ENCODE measurements at places on chromosomes 4 and X.
A peak's percentile ranks its signal among the peaks of the same experiment; 100 is the strongest.

GRCh38 chr4:26407476-26407875 is 82.8 kb downstream of the CCKAR start:
- DNase-seq, result no peak

DNA sequence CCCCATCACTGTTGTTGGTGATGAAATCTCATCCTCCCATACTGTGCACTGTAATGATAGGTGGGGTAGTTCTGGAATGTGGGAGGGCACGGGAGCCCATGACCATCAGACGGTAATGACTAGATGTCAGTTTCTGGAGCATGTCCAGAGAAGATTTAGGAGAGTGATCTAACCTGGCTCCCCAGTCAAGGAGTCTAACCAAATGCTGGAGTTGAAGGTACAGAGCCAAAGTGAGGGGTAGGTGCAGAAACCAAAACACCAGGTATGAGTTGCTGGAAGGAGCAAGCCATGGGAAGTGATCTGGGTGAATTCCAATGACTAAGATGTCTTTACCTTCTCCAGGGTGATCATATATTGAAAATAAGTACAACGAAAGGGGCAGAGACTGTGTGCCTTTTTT is 296.9 kb downstream of the INPP4B start:
- no peak for DNase-seq

DNA sequence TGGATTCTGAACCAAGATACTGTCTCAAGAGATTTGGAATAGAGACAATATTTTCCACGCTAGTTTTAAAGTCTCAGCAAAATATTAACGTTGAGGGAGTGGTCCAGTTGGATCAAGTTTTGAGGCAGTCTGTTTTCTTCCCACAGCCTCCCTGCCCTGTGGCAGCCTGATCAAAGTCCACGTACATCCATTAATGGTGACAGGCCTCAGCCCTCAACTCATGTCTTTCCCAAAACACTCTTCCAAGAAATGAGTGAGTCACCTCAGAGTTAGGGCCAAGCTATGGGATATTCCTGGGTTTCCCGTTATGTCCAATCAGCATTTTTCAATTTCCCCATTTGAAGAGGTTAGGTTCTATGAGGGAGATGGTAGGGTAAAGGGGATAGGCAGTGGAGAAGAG is 28.5 kb downstream of the EGFL6 start:
- peak; percentile 30 for DNase-seq

GRCh38 chrX:154084449-154085300 is 12.8 kb downstream of the MECP2 start:
- no peak for DNase-seq

DNA sequence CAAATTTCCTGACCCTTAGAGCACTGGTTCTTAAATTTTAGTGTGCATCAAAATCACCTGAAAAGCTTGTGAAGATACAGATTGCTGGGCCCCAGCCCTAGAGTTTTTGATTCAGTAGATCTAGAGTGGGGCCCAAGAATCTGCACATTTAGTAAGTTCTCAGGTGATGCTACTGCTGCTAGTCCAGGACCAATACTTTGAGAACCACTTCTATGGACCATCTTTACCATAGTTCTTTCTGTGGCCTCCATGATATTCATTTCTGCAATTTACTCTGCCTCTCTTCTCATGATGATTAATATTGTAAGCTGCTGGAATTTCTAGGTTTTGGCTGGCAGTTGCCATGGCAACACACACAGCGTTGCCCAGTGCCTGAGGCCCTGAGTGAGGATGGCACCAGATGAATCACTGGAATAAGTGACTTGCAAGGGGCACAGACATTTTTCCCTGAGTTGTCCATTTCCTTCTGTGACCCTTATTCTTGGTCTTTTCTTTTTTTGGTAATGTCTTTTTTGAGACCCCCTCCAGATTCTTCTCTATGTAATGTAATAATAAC is 83.6 kb downstream of the PPP1R2C start:
- DNase-seq, result peak; percentile 29

DNA sequence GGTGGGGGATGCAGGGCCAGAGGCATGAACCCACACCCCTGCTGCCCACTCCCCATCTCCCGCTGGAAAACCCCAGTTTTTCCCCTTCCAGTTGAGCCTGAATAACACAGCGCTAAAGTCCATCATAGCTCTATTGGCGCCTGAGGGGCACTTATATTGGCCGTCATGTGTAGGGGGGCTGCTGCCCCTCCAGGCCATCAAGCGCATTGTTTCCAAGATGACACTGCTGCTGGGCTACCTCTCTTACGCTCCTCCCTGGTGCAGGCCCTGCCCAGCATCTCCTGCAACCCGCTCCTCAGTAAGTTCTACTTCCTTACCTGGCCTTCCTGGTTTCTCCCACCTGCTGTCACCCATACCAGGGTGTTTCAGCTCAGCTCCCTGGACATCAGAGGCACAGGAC is 205.0 kb upstream of the RPL34 start:
- no peak for DNase-seq

- peak; percentile 54 for DNase-seq
These were observed 57.8 kb upstream of the XAGE1B start for GRCh38 chrX:52574416-52575275.

DNA sequence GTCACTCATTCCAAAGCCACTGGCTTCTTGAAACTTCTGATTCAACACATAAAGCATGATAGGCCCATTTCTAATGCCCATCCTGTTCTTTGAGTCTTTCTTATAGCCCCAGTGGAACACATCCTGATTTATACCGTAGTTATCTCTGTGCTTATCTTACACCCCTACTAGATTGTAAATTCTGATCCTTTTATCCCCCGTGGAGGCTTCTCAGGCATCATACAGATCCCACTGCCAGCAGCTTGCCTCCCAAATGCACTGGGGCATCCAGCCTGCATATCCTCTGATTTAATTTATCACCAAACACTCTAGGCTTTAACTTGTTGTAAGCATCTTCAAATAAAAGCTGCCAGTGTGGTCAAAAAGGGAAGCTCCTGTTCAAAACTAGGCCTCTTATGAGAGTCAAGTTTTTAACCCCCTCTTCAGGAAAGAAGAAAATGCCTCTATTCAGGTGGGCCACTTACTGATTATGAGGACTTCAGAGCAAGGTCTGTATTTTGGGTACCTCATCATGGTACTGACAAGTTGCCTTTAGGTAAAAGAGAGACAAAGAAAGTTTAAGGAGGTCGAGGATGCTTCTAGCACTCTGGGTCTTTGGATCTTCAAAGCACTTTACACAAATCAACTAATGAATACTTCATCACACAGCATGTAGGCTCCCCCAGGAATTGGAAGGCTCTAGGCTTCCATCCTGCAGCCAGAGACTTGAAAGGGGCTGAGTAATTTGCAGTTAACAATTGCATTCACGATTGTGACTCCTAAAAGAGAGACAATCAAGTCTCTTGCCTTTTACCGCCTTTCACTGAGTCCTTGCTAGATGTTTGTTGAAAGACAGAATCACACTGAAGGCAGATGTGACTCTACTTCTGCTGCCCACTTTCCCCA is 95.8 kb upstream of the LDB2 start:
- DNase-seq, result no peak

DNA sequence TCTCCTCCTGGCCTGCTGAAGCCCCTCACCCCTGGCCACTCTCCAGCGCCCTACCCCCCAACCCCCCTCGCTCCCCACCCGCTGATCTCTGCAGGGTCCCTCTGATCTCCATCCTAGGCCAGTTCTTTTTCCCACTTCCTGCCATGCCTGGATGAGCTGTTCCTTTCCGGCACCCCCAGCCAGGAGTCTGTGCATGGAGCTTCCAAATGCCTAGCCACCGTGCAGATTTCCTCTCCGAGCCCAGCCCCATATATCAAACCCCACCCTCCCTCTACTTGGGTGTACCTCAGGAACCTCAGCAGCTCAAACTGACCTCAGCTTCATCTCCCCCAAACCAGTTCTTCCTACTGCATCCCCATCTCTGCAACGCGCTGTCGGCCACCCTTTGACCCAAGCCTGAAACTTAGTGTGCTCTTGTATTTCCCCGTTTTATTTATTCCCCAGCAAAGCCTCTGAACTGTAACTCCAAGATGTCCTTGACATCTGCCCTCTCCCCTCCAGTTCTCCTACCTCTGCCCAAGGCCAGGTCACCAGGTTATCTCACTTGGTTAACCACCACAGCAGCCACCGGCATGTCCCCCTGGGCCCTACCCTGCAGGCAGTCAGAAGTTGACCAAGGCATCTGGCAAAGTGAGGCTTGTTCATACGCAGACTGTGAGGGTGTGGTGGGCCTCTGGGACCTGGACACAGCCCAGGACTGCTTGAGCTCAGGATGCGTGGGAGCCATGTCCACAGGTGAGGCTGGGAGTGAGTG is 194.9 kb upstream of the PSAPL1 start:
- DNase-seq, result no peak

DNA sequence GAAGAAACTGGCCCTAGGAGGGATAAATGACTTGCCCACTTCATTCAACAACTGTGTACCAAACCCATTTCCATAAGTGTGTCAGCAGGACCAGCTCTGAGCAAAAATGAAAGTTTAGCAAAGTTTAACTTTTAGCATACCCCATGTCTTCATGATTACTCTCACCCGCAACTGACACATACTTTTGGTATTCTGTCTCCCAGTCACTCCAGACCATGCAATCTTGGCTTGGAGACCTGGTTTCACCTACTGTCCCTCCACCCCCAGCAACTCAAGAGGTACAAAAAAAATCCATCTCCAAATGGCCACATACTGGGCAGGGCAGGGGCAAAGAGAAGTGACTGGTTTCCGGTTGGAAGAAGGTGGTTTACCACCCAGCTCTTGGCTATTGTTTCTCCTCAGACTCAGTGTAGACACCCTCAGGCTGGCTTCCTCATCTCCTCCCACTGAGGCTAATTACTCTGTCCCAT is 79.8 kb downstream of the RLIM start:
- DNase-seq, result peak; percentile 52

DNA sequence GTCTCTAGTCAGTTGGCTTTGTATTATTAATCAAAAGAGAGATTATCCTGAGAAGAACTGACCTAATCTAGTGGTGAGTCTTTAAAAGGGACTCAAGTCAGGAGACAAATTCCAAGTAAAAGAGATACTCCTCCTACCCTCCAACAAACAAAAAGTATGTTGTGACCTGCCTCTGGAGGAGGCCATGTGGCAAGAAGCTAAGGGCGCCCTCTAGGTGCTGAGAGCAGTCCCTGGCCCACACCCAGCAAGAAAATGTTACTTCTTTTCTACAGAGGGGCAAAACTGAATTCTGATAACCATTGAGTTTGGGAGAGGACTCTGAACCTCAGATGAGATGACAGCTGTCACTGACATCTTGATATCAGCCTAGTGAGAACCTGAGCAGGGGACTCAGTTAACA is 953.6 kb upstream of the AGA start:
- DNase-seq, result no peak

DNA sequence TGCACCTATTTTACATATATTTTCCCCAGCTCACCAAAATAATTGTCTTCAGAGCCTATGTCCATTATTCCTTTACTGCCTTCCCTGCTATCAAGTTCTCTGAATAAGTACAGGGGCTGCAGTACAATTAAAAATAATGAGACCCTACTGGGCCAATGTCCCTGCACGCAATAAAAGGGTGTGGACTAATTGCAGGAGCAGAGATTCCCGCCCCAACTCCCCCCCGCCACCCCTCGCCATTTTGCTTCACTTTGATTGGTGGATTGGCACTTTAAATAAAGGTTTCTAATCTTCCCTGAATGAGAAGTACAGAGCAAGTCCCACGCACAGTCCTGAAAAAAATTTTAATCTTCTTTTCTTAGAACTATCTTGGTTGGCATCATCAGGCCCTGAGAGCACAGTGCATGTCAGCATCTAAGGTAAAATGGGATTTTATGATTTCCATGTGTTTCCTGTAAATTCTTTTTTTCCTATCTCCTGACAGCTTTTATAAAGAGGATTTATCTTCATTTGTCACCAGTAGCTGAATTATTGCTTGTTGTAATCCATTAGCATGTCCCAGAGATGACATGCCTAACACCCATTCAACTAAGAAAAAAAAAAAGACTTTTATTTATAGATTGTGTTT is at the start of gene AMBN:
AMBN (plus strand) TSS at position 302 of the 628 bp plus-strand sequence; CDS start at position 405, 103 bp downstream.
- DNase-seq, result no peak

GRCh38 chr4:26748811-26749210 is 111.8 kb upstream of the STIM2 start:
- DNase-seq, result no peak

- peak; percentile 15 for DNase-seq
These were observed 408 bp downstream of the TMEM33 start for GRCh38 chr4:41935652-41936021.

DNA sequence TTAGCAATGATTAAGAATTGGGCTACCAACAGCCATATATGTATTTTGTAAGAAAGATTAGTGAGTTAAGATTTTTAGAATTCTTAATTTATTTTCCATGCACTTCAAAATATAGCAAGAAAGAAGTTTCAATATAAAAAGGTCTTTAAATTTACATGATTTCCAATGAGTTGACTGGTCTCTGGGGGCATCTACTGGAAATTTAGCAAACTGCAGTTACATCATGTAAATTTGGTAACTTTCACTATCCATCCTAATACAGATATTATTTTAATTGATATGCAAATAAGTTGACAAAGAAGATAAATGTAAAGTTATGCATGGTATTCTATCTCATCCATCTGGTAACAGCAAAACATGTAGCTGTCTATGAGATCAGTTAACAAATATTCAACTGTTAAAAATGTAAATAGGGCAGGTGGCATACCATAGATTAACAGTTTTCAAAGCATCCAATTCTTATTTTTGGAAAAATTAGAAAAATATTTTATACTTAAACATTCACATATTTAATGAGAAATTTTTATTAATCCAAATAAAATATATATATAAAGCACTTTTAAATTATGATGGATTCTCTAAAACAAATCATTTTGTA is 29.1 kb downstream of the TTC29 start:
- peak; percentile 30 for DNase-seq

- no peak for DNase-seq
These were observed 68.6 kb downstream of the ADGRG4 start for GRCh38 chrX:136369377-136369776.

GRCh38 chr4:101232074-101232776 is 115.1 kb downstream of the PPP3CA start:
- DNase-seq, result peak; percentile 96

- DNase-seq, result peak; percentile 75
These were observed 65.8 kb downstream of the RASGEF1B start for GRCh38 chr4:81405900-81406401.

GRCh38 chr4:177322266-177322665 is 12.6 kb downstream of the NEIL3 start:
- DNase-seq, result no peak

DNA sequence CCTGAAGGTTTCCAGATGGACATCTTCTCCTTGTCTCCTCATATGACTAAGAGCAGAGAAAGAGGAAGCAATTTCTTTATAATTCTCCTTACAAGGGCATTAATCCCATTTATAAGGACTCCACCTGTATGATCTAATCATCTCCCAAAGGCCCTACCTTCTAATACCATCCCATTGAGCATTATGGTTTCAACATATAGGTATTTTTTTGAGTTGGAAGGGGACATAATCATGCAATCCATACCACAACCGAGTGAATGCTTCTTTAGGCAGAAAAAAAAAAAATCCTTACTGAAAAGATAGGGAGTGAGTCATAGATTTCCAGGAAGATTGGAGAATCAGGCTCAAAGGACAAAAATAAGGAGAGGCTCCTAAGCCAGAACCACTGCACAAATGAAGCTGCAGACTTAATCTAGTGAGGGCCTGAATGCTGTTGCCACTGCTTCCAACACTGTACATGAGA is 312.5 kb upstream of the HS3ST1 start:
- DNase-seq, result peak; percentile 56
